Fibroblast of the conjunctiva (primary cell): ENCODE measurements at places on chromosomes 11 and 22.

DNA sequence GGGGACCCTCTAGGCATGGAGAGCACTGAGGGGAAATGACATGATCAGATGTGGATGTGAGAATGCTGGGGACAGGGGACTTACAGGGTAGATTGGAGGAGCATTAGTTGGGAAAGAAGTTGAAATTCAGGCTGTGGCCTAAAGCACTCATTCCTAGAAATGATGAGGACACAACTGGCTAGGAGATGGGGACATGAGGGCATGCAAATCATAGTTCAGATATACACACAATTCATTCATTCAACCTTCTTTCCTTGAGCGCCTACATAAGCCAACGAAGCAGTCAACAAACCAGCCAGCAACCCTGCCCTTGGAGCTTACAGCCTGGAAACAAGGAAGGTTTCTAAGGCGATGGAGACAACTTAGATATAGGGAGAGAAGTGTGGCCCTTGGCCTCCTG is 14.2 kb downstream of the CSF2RB start:
- no peak for DNase-seq

GRCh38 chr11:70502677-70503467 is 104.5 kb downstream of the CTTN start:
- no peak for DNase-seq

GRCh38 chr11:122195790-122196189 is 79.8 kb upstream of the BLID start:
- DNase-seq: no peak

DNA sequence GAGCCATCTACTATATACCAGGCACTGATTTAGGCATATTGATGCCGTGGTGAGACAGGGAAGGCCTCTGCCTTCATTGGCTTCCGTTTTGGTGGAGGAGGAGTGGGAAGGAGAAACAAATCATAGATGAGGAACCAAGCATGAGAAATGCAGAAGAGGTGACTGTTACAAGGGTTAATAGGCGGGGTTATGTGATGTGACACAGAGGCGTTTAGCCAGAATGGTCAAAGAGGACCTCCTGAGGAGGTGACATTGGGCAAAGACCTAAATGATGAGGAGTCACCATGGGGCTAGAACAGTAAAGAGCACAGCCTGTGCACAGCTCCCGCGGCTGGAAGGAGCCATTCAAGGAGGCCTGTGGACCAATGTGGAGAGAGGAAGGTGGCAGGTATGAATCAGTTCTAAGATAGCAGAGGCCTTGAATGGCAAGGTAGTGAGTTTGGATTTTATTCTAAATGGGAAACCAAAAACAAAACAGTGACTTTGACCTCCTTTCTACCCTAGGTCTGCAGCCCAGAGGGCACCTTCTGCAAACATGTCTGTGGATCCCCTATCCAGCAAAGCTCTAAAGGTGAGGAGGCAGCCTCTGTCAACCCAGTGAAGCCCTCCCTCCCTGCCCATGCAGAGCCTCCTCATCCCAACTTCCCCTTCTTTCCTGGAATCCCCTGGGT is 11.7 kb downstream of the MAFF start:
- no peak for DNase-seq

GRCh38 chr11:30619767-30620166 is 33.6 kb upstream of the MPPED2 start:
- no peak for DNase-seq

GRCh38 chr11:100536979-100537378 is 150.1 kb upstream of the ARHGAP42 start:
- no peak for DNase-seq

DNA sequence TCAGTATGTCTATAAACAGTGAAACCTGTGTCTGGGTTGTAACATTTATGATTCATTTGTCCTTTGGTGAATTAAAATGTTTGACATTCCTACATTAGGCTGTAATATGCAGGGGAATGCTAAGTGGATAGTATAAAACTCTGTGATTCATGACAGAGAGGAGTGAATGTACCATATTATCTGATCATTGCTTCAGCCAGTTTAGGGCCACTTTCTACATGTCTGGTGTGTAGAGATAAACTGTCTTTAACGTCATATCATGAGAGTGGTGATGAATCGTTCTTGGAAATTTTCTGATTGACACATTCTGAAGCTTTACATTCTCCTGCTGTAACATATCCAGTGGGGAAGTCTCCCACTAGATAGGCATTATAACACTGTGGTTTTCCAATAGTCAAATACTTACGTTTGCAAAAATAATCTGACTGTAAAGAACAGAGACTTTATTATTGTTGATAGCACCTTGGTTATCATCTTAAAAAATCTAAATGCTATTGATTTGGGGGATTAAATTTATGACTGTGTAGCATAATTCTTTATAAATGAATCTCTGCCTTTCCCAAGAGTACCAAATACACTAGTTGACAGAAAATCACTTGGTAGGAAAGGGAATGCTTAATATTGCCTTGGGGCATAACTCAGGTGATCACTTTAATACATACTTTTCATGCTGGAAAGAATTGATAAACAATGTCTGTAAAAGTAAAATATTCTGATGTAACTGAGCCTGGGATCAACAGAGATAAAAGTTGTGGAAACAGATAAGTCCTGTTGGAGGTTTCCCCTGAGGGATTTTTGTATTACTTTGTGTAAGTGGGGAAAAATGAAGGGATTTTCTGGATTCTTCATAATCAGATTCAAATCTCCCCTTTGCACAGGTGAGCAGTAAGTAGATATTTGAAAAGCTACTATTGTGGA is 427.9 kb downstream of the JRKL start:
- DNase-seq: no peak

GRCh38 chr22:43337385-43337784 is 5.8 kb downstream of the SCUBE1 start:
- no peak for DNase-seq

DNA sequence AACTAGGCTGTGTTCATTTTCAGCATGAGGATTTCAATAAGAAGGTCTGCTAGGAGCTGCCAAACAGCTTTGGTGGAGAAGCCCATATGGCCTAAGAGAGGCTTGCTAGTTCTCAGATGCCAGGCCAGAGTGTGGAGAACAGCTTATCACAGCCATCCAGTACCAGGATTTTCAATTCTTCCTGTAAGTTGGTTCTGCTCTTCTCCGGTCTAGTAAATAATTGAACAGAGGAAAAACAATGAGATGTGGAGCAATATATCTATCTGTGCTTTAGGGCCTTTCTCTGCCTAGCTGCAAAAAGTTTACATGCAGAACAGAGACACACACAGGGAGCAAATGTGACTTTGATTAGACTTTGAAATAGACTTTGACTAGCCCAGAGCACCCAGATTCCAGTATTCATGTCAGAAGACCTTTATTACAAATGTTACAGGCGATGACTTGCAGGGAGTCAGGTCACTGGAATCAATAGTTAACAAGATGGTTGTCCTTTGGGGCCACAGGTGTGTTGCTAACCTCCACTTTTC is 19.8 kb upstream of the PPP2R1B start:
- DNase-seq: no peak

GRCh38 chr11:127440616-127441015 is 440.0 kb upstream of the KIRREL3 start:
- DNase-seq: no peak

- DNase-seq: peak; percentile 69
Measured at GRCh38 chr11:35166369-35167360, 27.7 kb downstream of the CD44 start.

DNA sequence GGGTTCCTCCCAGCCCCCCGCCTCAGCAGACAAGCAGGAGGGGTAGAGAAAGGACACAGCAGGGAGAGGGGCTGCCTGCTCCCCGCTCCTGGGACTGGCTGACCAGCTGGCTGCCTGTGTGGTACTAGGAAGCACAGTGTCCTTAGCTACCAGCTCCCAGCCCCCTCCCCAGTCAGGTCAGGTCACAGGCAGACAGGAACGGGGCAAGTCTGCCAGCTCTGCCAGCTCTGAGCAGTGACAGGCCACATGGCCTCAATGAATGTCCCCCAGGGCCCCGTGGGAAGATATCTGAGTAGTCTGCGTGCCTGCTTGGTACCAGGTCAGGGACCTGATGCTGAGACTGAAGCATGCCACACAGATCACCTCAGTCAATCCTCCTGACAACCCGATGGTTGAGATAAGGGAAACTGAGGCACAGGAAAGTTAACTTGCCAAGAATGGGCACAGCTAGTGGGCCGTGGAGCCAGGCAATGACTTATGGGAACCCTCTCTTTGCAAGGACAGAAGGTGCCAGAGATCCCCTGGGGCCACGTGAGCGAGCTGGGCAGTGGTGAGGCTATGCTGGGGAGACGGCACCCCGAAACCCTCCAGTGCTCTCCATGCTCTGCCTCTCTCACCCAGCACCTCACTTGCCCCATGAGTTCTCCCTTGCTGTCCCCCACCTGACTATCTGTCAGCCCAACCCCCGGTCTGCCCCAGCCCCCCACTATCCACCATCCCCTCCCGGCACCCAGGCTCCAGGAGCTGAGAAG is 13.8 kb upstream of the MFNG start:
- DNase-seq: no peak

GRCh38 chr22:36492109-36492508 is 10.7 kb upstream of the TXN2 start:
- no peak for DNase-seq

- DNase-seq: no peak
Measured at GRCh38 chr11:61172888-61173287, 11.7 kb upstream of the VPS37C start.

- no peak for DNase-seq
Measured at GRCh38 chr22:49930596-49931412, 12.4 kb downstream of the CRELD2 start.
